ENCODE measurements at places on chromosomes 12 and 14. TPM values are rescaled to one million over a fixed set of nuclear protein-coding genes. Genes with fewer than 3 reads are reported as not detected.

DNA sequence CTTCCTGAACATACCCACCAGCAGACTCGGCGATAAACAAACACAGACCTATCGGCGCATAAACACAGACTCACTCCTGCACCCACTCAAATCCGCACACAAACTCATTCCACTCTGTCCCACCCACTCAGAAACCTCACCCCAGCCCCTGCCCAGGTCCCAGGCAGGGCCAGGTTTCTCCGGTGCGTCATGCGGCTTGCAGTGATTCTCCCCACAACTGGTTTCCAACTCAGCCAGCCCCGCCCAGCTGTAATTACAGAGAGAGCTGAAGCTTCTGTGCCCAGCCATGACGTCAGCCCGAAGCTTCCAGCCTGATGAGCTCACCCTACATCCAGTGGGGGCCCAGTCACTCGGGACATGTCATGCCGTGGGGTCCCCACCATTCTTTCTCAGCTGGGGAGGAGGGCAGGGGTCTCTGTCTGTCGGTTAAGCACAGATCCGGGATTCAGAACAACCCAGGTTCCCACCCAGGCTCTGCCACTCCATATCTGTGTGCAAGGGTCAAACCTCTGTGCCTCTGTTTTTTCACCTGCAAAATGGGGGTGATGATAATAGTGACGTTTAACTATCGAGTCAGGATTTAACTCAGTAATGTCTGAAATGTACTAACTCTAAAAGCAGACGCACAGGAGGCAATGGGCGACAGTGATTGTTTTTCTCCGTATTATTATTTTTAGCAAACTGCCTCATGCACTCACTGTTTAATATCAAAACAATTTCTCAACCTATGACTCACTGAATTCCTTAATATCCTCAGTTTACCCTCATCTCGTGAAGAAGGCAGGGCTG lies 2.3 kb upstream of the HSPB8 start:
- no peak for DNase-seq

Gene TRHDE
- not detected for total RNA-seq

Gene PPP1R1A
- not detected for total RNA-seq

Gene WNT1
- total RNA-seq, result not detected

DNA sequence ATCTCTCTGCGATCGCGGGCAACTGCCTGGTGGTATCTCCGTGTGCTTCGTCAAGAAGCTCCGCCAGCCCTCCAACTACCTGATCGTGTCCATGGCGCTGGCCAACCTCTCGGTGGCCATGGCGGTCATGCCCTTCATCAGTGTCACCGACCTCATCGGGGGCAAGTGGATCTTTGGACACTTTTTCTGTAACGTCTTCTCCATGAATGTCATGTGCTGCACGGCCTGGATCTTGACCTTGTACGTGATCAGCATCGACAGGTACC lies 1.6 kb upstream of the HEBP1 start:
- DNase-seq, result no peak

- DNase-seq, result no peak
These were observed 258.0 kb upstream of the DDHD1 start for GRCh38 chr14:53411125-53411524.

GRCh38 chr12:27460471-27460978 lies 14.0 kb downstream of the SMCO2 start:
- no peak for DNase-seq

Gene TPPP2
- not detected for total RNA-seq

DNA sequence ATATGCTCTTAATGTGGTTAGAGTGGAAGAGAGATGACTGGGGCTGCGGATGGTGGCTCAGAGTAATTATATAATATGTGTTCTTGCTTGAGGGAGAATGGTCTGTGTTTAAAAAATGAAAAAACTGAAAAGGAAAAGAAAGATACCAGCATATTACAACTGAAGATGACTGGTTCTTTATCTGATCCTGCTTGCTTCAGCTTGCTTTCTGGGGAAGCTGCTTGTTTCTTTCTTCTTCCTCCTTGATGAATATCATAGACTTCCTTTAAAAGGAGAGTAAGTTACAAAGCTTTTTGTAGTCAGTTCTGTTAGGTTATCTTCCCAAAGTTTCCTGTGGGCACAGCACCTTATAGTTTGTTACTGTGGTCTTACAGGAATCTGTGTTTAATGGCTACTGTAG lies 210.9 kb downstream of the ERC1 start:
- DNase-seq, result no peak

- DNase-seq, result no peak
These were observed 260 bp upstream of the NPFF start for GRCh38 chr12:53507603-53507885.

Gene CFAP251
- 0.31 TPM for total RNA-seq

Measured in CD8-positive, alpha-beta memory T cell (primary cell).